A549 treated with Hydrocortisone at 1 μM for 4 hours (cell line): ENCODE measurements at places on chromosomes 2 and 18. TPM values are rescaled to one million over a fixed set of nuclear protein-coding genes. Genes with fewer than 3 reads are reported as not detected.

The MFF gene
- total RNA-seq = 98.8 to 111 TPM (median 103 TPM) in 5 replicates

The SLC9A2 gene
- total RNA-seq = 2.8 to 3.8 TPM (median 3.0 TPM) in 5 replicates

The TPO gene
- total RNA-seq = 0.07 to 0.17 TPM (median 0.10 TPM) in 5 replicates

The AP1S3 gene
- 23.7 to 54.3 TPM (median 31.0 TPM) in 5 replicates for total RNA-seq

The METTL21A gene
- 21.6 to 25.5 TPM (median 24.4 TPM) in 5 replicates for total RNA-seq

The LIMS1 gene
- 42.9 to 67.5 TPM (median 60.8 TPM) in 5 replicates for total RNA-seq

The POTEC gene
- total RNA-seq = not detected in 5 replicates

The PLB1 gene
- 1.5 to 2.6 TPM (median 1.9 TPM) in 5 replicates for total RNA-seq

The PRADC1 gene
- 19.3 to 27.7 TPM (median 24.9 TPM) in 5 replicates for total RNA-seq

The CAVIN2 gene
- 35.0 to 72.9 TPM (median 54.7 TPM) in 5 replicates for total RNA-seq

The ANKRD30B gene
- total RNA-seq = not detected in 5 replicates
